Astrocyte (in vitro differentiated cells and primary cell): ENCODE measurements at places on chromosomes 5 and 9.

DNA sequence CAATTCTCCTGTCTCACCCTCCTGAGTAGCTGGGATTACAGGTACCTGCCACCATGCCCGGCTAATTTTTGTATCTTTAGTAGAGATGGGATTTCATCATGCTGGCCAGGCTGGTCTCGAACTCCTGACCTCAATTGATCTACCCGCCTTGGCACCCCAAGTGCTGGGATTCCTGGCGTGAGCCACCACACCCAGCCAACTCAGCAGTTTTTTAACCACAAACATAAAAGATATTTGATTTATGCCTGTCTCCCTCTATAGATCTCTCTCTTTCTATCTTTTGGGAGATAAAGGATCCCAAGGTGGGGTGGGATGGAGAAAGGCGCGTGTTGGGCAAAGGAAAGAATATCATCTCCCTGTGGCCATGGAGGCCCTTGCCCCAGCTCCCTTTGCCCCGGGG, 26.8 kb downstream of the NR4A3 start:
- DNase-seq: no peak
- H3K4me3 ChIP-seq: no peak overlapping the region
- H3K27me3 ChIP-seq: peaks cover 4% of the 10 kb centered on the region
- H3K4me1 ChIP-seq: no peaks in the 10 kb centered on the region
- no peaks in the 10 kb centered on the region for H3K36me3 ChIP-seq

DNA sequence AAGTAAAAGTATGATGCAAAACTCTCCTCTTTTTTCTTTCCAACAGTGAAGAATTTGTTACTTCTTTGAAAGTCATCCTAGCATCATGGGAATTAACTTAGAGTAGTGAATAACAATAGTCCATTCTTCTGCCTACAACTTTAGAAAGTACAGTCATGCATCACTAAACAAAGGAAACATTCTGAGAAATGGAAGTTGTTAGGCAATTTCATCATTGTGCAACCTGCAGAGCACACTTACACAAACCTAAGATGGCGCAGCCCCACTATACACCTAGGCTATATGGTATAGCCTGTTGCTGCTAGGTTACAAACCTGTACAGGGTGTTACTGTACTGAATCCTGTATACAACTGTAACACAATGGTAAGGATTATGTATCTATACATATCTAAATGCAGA, 1209.3 kb upstream of the C9orf72 start:
- no peaks in the 10 kb centered on the region for H3K36me3 ChIP-seq
- no peak for DNase-seq

GRCh38 chr5:107704681-107705401, 34.1 kb upstream of the EFNA5 start:
- peak; percentile 6 for DNase-seq
- peaks cover 8% of the 10 kb centered on the region for H3K4me1 ChIP-seq
- H3K27ac ChIP-seq: peak overlapping the region; percentile 3
- peak overlapping the region; percentile 38 for H3K4me3 ChIP-seq

DNA sequence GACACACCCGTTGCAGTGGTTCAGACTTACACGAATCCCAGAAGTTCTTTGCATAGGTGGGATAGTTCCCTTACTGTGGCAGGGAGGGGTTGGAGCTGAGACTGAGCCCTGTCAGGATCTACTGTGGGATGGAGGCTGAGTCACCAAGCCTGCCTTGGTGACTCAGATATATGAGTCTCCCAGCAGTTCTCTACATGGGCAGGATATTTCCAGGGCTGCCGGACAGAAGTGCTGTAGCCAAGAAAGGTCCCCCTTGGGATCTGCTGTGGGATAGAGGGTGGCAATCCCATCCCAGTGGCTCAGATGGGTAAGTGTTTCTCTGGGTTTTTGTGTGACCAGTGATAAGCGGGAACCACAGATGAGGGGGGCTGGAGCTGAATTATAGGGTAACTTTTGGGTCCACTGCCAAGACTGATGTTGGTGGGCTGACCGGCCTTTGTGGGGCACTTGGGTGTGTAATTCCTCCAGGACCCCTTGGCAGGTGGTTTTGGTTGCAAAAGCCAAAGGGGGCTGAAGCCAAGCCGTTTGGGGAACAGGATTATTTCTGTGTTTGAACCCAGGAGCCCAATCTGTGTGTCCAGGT, 18.7 kb downstream of the XRCC4 start:
- H3K4me1 ChIP-seq: peaks cover 26% of the 10 kb centered on the region
- peak; percentile 87 for DNase-seq
- H3K27ac ChIP-seq: peak overlapping the region; percentile 78
- no peaks in the 10 kb centered on the region for H3K36me3 ChIP-seq

GRCh38 chr5:150148117-150148927, 7.3 kb downstream of the PDGFRB start:
- no peak overlapping the region for H3K4me3 ChIP-seq
- H3K4me1 ChIP-seq: peaks cover 45% of the 10 kb centered on the region
- no peak for DNase-seq
- H3K27me3 ChIP-seq: no peaks in the 10 kb centered on the region
- no peak overlapping the region for H3K27ac ChIP-seq

DNA sequence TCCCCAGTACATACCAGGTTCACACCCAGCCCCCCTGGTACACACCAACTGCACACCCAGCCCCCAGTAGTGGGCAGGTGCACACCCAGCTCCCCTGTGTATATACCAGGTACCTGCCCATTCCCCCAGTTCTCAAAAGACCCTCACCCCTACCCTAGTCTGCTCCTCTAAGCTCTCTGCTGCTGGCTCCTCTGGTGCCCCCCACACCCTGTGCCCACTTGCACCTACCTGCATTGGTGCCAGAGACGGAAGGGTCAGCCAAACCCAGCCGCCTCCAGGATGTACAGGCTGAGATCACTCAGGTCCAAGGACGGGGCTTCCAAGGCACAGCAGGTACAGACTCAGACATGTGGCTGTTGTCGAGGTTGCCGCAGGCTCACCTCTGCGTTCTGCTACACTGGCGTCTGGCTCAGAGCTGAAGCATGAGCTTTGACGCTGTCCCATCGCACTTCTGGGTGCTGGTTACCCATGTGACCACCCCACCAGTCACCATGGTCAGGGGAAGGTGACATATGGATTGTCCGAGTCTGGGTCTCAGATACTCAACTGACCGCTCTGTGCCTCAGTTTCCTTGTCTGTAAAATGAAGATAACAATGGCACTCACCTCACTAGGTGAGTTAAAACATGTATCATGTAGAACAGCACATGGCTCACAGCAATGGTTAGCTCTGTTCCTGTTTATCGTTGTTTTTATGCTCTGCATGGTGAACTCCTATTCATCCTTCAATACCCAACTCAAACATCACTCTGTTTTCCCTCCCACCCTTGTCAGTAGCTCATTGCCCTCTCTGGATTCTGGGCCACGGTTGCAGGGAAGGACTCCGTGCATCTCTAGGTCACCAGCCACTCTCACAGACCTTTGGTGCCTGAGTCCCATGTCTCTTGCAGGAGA, 45.3 kb upstream of the SUSD3 start:
- no peaks in the 10 kb centered on the region for H3K36me3 ChIP-seq
- H3K4me3 ChIP-seq: no peak overlapping the region
- H3K4me1 ChIP-seq: no peaks in the 10 kb centered on the region
- H3K27ac ChIP-seq: no peak overlapping the region
- H3K27me3 ChIP-seq: no peaks in the 10 kb centered on the region

DNA sequence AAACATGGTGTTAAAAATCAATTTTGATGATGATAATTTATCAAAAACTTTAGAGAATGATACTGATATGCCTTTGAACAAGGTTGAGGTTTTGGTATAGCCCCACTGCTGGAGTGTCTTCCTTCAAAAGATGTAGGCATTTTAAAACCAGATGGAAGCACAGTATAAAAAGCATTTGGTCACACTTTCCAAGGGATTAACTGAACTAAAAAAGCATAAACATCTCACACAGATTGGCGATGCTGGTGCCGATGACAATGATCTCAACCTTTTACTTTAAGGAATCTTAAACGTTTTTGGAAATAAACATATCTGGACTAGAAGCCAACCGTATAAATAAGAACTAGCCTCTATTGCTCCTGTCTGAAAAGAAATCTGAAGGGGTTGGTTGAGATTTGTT, 488.4 kb downstream of the ENC1 start:
- H3K27ac ChIP-seq: no peak overlapping the region
- H3K36me3 ChIP-seq: no peaks in the 10 kb centered on the region
- no peak for DNase-seq
- H3K4me1 ChIP-seq: no peaks in the 10 kb centered on the region

DNA sequence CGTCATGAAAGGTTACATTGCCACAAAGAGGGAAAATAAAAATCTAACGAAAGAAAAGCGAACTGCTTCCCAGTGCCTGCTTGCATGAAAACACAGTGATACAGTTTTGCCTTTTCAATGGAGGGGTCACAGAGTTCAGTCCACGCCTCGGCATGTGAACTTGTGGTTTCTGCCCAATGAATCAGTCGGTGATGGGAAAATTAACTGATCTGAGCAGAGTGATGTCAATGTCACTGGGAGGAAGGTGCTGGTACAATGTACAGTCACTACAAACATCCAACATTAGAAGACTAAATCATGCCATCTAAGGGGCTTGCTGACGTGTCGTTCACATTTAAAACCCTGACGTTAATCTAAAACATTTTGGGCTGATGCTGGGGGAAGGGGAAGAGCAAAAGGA, 151.8 kb upstream of the MSX2 start:
- H3K27ac ChIP-seq: no peak overlapping the region
- peaks cover 24% of the 10 kb centered on the region for H3K4me1 ChIP-seq
- H3K4me3 ChIP-seq: no peak overlapping the region
- DNase-seq: peak; percentile 35
- no peaks in the 10 kb centered on the region for H3K36me3 ChIP-seq
- no peaks in the 10 kb centered on the region for H3K27me3 ChIP-seq

DNA sequence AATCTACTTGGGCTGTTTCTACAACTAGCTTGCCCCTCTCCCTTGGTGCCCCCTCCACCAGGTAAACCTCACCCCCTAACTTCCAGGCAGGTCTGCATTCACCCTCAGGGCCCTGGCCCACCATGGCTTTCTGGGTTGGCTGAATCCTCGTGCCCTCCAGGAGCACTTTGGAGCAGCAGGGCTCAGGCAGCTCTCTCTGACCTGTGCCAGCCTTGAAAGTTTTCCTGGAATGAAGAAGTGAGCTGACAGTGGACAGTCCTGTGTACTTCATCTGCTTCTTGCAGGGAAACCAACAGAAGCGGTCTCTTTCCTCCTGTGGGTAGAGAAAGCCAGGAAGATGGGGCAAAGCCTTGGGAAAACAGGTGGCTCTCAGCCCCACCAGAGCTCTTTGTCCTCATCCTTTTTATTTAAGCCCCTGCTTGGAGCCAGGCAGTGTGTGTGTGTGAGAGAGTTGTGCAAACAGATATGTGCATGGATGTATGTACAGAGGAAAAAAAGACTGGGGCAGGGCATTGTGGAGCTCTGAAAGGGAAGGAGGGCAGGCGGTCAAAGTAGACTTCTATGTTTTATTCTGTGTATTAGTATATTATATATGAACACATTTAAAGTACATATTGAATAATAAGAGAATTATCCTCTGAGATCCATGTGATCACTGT, 62.3 kb upstream of the SPRY4 start:
- H3K27me3 ChIP-seq: peaks cover 4% of the 10 kb centered on the region
- peaks cover 25% of the 10 kb centered on the region for H3K4me1 ChIP-seq
- H3K4me3 ChIP-seq: no peak overlapping the region
- DNase-seq: no peak

- no peaks in the 10 kb centered on the region for H3K36me3 ChIP-seq
- peak; percentile 84 for DNase-seq
- no peaks in the 10 kb centered on the region for H3K27me3 ChIP-seq
- H3K27ac ChIP-seq: peak overlapping the region; percentile 68
- H3K4me1 ChIP-seq: peaks cover 36% of the 10 kb centered on the region
- no peak overlapping the region for H3K4me3 ChIP-seq
Observed at GRCh38 chr5:31364881-31365636, 166.8 kb downstream of the DROSHA start.

GRCh38 chr5:1004461-1005248, 3.9 kb upstream of the NKD2 start:
- no peak overlapping the region for H3K4me3 ChIP-seq
- H3K4me1 ChIP-seq: no peaks in the 10 kb centered on the region
- H3K27me3 ChIP-seq: peaks cover 53% of the 10 kb centered on the region
- no peak for DNase-seq

- no peaks in the 10 kb centered on the region for H3K36me3 ChIP-seq
- no peaks in the 10 kb centered on the region for H3K4me1 ChIP-seq
- no peak overlapping the region for H3K4me3 ChIP-seq
Observed at GRCh38 chr5:124536333-124536732, 210.1 kb downstream of the ZNF608 start.

GRCh38 chr5:138603249-138603920, 28.2 kb upstream of the HSPA9 start:
- peaks cover 25% of the 10 kb centered on the region for H3K27me3 ChIP-seq
- no peak for DNase-seq
- H3K27ac ChIP-seq: no peak overlapping the region

GRCh38 chr9:26833792-26834191, 58.8 kb downstream of the CAAP1 start:
- no peak overlapping the region for H3K27ac ChIP-seq
- H3K36me3 ChIP-seq: no peaks in the 10 kb centered on the region

GRCh38 chr5:57010786-57011185, 58.9 kb upstream of the MIER3 start:
- H3K27me3 ChIP-seq: no peaks in the 10 kb centered on the region
- no peaks in the 10 kb centered on the region for H3K36me3 ChIP-seq
- H3K4me1 ChIP-seq: no peaks in the 10 kb centered on the region

GRCh38 chr5:61162832-61163567, 732 bp upstream of the SMIM15 start:
- peak overlapping the region; percentile 91 for H3K27ac ChIP-seq
- no peaks in the 10 kb centered on the region for H3K27me3 ChIP-seq
- H3K4me3 ChIP-seq: peak overlapping the region; percentile 97
- peaks cover 9% of the 10 kb centered on the region for H3K4me1 ChIP-seq

DNA sequence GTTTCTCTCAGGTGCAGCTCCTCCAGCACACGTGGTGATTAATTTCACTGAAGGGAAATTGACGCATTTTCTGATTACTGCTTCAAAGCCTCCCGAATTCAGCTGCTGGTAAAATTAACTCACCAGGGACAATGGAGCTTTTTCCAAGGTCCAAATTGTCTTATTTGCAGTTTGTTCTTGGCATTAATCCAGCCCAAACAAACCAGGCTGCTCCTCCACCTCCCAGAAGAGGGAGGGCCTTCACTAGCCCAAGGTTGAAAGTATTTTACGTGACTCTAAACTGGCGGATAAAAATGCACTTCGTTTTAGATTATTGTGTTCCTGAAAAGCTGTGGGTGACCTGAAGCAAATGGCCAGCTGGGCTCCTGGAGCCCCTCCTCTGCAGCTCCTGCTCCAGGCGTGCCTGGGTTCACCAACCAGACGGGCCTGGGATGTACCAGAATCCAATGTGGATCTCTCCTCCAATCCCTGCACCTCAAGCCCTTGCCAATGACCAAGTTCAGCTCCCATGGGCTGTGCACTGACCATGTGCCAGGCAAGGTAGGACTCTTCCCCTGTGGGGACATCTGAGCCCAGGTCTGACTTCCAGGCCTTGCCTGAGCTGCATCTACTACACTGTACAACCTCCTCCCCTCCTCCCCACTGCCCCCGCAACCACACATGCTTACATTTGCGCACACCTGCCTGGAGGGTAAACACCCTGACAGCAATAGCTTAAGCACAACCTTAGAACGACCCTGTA, 193.4 kb downstream of the CDK5RAP2 start:
- H3K27me3 ChIP-seq: no peaks in the 10 kb centered on the region
- no peak overlapping the region for H3K4me3 ChIP-seq
- H3K27ac ChIP-seq: no peak overlapping the region

- H3K4me1 ChIP-seq: peaks cover 14% of the 10 kb centered on the region
- H3K4me3 ChIP-seq: no peak overlapping the region
- H3K27me3 ChIP-seq: no peaks in the 10 kb centered on the region
- H3K36me3 ChIP-seq: peaks cover 5% of the 10 kb centered on the region
- H3K27ac ChIP-seq: no peak overlapping the region
Observed at GRCh38 chr5:173020643-173021042, 35.5 kb upstream of the CREBRF start.
